ENCODE measurements at places on chromosomes 5 and 9.

- DNase-seq, result no peak
Observed at GRCh38 chr9:37053684-37054362, 19.8 kb upstream of the PAX5 start.

DNA sequence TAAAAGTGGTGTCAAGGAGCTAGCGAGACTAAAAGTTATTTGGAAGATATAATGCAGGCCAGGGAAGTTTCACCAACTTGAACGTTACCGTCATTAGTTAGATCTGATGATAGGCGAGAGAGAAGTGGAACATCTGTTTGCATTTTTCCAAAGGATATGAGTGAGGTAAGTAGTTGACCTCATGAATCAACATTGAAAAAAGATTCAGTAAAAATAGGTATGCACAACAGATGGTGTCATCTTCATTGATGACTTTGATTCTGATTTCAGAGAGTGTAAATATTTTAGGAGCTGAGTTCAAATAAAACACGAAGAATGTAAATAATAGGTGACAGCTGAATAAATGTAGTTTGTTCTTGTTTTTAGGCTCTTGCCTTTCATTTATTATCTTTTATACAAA lies 998.9 kb upstream of the CDH6 start:
- no peak for DNase-seq

GRCh38 chr5:136732751-136733150 lies 367.4 kb upstream of the TRPC7 start:
- no peak for DNase-seq

GRCh38 chr5:173873306-173873922 lies 14.7 kb upstream of the CPEB4 start:
- no peak for DNase-seq

DNA sequence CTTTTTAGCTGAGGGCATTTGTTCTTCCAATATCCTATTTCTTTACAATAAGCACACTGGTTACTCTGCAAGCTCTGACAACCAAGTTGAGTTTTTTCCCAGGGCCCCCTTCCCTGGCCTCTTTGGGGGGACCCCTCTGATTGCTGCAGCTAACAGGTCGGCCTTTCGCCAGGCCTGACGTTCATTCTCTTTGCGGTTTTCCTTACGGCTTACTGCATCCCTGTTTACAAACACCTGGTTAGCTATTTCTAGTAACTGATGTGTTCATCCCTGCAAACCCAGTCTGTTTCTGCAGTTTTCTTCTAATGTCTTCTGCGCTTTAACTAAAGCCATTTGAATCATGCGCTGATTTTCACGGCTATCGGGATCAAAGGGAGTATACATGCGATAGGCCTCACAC lies 37.5 kb upstream of the PPP1R26 start:
- DNase-seq, result no peak

DNA sequence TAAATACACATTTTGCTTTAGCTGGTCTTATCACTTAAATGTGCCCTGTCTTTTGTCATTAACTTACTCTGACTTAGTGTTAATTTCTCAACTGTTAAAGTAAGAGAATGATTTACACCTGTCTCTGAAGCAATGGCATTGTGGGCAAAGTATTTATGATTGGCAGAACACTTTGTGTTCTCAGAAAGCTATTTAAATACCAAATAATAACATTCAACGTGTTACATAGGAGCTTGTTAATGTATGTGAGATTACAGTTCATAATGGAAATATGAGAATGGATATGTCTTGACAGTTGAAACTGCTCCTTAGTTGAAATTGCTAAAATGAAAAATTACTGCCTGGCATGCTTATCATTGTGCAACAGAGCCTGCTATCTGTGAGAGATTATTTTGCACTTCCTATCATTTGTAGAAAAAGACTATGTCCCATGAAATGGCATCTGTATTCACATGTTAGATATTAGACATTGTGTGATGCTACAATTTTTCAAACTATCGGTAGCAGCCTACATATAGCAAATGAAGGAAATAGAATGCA lies 46.1 kb downstream of the PRR16 start:
- no peak for DNase-seq

- DNase-seq, result no peak
Observed at GRCh38 chr5:96517295-96517694, 84.2 kb upstream of the PCSK1 start.

- no peak for DNase-seq
Observed at GRCh38 chr5:77024490-77024889, 5.7 kb upstream of the AGGF1 start.

GRCh38 chr5:72770266-72770665 lies 46.2 kb upstream of the TNPO1 start:
- DNase-seq, result no peak
